ENCODE measurements at places on chromosomes 6 and 20.

- DNase-seq = no peak
Observed at GRCh38 chr6:157036245-157036711, 259.1 kb downstream of the ARID1B start.

GRCh38 chr20:7967199-7967844, 27.1 kb upstream of the HAO1 start:
- no peak for DNase-seq

GRCh38 chr20:347640-348484, 951 bp downstream of the NRSN2 start:
- peak; percentile 63 for DNase-seq

DNA sequence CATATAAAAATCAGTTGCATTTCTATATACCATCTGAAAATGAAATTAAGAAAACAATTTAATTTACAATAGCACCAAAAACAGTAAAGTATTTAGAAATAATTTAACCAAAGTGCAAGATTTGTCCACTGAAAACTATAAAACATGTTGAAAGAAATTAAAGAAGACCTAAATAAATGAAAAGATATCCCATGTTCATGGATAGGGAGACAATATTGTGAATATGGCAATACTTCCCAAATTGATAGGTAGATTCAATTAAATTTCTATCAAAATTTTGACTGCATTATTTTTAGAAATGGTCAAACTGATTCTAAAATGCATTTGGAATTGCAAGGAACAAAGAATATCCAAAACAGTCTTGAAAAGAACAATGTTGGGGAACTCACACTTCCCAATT, 17.6 kb upstream of the POU3F2 start:
- DNase-seq = no peak

GRCh38 chr6:107101686-107102413, 13.5 kb downstream of the BEND3 start:
- DNase-seq = no peak

All from stimulated activated CD4-positive, alpha-beta T cell treated with anti-CD3 and anti-CD28 coated beads, Interleukin-2, amount 100 ng/mL, for 48 hours (primary cell).